Spinal cord (tissue), 10 donors: ENCODE measurements at places on chromosomes 1 and 21.

GRCh38 chr1:152170287-152170905, 11.4 kb upstream of the RPTN start:
- H3K27me3 ChIP-seq: no peaks in the 10 kb centered on the region
- H3K27ac ChIP-seq: no peak overlapping the region
- H3K4me1 ChIP-seq: no peaks in the 10 kb centered on the region
- no peak for DNase-seq
- no peak overlapping the region for H3K4me3 ChIP-seq
- no peaks in the 10 kb centered on the region for H3K36me3 ChIP-seq

DNA sequence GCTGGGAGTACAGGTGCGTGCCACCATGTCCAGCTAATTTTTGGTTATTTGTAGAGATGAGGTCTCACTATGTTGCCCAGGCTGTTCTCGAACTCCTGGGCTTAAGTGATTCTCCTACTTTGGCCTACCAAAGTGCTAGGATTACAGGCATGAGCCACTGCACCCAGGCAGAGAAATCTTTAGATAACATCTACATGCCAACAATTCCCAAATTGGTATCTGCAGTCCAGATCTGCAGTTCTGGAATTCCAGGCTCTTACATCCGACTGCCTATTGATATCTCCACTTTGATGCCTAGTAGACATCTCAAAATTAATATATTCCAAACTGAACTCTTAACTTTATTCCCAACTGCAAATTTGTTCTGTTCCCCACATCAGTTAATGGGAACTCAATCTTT, 23.3 kb downstream of the INAVA start:
- H3K36me3 ChIP-seq: peaks cover 4% of the 10 kb centered on the region
- H3K27ac ChIP-seq: no peak overlapping the region
- DNase-seq: no peak

GRCh38 chr1:46940307-46940706, 969 bp downstream of the CYP4A11 start:
- no peak for DNase-seq
- H3K4me1 ChIP-seq: no peaks in the 10 kb centered on the region
- H3K27me3 ChIP-seq: no peaks in the 10 kb centered on the region
- no peaks in the 10 kb centered on the region for H3K36me3 ChIP-seq
- no peak overlapping the region for H3K27ac ChIP-seq

- H3K27ac ChIP-seq: no peak overlapping the region
- no peaks in the 10 kb centered on the region for H3K27me3 ChIP-seq
- DNase-seq: no peak
- no peak overlapping the region for H3K4me3 ChIP-seq
Observed at GRCh38 chr21:14875704-14876523, 188.9 kb downstream of the NRIP1 start.

GRCh38 chr1:44821240-44821715, 13.0 kb downstream of the BTBD19 start:
- H3K4me1 ChIP-seq: peaks cover 9% of the 10 kb centered on the region
- H3K4me3 ChIP-seq: no peak overlapping the region
- no peak overlapping the region for H3K27ac ChIP-seq
- peaks cover 32% of the 10 kb centered on the region for H3K36me3 ChIP-seq
- DNase-seq: no peak
- H3K27me3 ChIP-seq: peaks cover 3% of the 10 kb centered on the region

DNA sequence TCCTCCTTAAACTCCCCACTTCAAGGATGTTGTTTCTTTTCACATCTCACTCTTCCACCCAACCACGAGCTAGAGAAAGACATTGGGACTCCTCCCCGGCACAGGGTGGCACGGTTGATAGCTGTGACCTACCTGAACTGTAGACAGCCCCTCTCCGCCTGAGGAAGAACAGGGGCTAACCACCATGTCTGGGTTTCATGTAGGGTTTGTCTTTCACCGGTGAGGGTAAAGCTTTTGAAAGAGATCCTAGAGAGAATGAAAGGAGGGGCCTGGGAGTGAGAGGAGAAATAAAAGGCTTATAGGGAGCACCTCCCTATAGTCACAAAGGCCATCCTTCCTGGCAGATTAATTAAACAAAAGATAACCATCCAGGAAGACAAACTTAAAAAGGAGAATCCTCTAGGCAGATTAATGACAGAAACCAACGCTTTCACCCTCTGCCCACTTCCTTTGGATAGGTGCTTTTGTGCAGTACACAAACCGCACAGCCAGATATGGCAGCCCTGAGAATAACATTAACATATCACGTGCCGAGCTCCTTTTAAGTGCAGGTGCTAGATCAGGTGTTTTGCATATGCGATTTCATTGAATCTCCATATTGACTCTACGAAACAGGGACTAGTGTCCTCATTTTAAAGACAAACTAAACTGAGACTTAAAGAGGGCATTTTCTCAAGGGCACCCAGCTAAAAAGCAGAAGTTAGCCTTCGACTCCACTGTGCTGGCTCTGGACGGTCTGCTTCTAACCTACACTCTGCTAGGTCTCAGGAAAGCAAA, 178.1 kb upstream of the RUNX1 start:
- DNase-seq: no peak
- no peak overlapping the region for H3K4me3 ChIP-seq
- no peaks in the 10 kb centered on the region for H3K36me3 ChIP-seq
- H3K4me1 ChIP-seq: no peaks in the 10 kb centered on the region
- no peak overlapping the region for H3K27ac ChIP-seq

DNA sequence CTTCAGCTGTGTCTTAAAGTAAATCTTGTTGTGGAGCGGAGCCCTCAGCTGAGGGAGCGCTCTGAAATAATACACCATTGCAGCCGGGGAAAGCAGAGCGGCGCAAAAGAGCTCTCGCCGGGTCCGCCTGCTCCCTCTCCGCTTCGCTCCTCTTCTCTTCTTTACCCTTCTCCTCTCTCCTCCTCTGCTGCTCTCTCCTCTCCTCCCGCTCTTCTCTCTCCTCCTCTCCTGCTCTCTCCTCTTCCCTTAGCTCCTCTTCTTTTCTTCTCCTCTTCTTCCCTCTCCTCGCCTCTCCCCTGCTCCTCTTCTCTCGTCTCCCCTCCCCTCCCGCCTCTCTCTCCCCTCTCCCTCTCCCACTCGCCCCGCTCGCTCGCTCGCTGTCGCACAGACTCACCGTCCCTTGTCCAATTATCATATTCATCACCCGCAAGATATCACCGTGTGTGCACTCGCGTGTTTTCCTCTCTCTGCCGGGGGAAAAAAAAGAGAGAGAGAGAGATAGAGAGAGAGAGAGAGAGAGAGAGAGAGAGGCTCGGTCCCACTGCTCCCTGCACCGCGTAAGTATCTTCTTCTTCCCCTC, at the start of gene PROX1:
TSS of gene PROX1 (plus strand) at position 47 of the 580 bp plus-strand sequence. CDS start 8,563 bp downstream, outside the sequence.
- DNase-seq: no peak
- peak within 1 kb of the TSS; percentile 97 for H3K27ac ChIP-seq
- no peaks in the 10 kb centered on the region for H3K36me3 ChIP-seq
- H3K27me3 ChIP-seq: peaks cover 51% of the 10 kb centered on the region

GRCh38 chr1:94989911-94990473, 63.1 kb upstream of the CNN3 start:
- no peak for DNase-seq
- no peak overlapping the region for H3K27ac ChIP-seq
- no peaks in the 10 kb centered on the region for H3K36me3 ChIP-seq
- H3K27me3 ChIP-seq: no peaks in the 10 kb centered on the region
- H3K4me3 ChIP-seq: no peak overlapping the region
- H3K4me1 ChIP-seq: no peaks in the 10 kb centered on the region

DNA sequence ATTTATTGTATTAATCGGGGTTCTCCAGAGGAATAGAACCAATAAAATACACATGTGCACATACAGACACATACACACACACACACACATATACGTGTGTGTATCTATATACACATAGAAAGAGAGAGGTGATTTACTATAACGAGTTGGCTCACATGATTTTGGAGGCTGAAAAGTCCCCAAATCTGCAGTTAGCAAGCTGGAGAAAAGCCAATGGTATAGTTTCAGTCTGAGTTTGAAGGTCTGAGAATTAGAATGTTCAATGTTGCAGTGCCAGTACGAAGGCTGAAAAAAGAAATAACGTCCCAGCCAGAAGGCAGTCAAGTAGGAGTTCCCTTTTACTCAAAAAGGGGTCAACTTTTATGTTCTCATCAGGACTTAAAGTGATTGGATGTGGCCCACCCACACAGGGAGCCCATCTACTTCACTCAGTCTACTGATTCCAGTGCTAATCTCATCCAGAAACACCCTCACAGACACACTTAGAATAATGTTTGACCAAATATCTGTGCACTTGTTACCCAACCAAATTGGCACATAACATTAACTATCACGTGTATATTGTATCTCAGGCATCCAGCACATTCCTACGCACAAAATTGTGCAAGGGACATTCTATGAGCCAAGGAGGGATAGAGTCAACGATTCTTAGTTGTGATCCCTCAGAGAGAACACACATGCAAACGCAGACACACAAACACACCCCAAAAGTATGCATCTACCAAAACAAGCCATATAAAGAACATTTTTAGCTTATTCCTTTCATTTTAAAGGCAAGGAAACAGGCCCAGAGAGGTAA, 195.5 kb upstream of the DUSP10 start:
- no peaks in the 10 kb centered on the region for H3K4me1 ChIP-seq
- DNase-seq: no peak
- no peaks in the 10 kb centered on the region for H3K27me3 ChIP-seq
- H3K36me3 ChIP-seq: no peaks in the 10 kb centered on the region

DNA sequence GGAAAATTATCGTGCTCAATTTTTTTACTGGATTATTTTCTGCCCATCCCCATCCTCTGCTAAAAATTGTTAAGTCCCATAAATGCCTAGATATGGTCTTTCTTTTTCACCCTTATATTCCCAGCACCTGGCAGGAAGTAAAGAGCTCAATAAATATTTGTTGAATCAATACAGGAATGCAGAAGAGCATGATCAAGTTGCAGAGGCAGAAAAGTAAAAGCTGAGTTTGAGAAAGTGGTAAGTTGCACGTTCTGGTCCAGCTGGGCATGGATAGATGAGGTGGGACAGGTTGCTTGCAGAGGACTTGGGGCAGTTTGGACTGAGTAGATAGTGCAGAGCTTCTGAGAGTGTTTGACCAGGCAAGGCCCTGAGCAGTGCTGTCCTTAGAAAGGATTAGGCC, 40.1 kb downstream of the ZNF281 start:
- no peak for DNase-seq
- H3K4me3 ChIP-seq: no peak overlapping the region
- H3K27ac ChIP-seq: no peak overlapping the region
- H3K27me3 ChIP-seq: no peaks in the 10 kb centered on the region
- H3K4me1 ChIP-seq: no peaks in the 10 kb centered on the region
- H3K36me3 ChIP-seq: no peaks in the 10 kb centered on the region

- no peak for DNase-seq
- H3K27ac ChIP-seq: no peak overlapping the region
Observed at GRCh38 chr1:179798864-179799516, 55.9 kb downstream of the FAM163A start.

GRCh38 chr1:179968994-179969919, 14.6 kb downstream of the CEP350 start:
- no peak overlapping the region for H3K27ac ChIP-seq
- H3K4me1 ChIP-seq: no peaks in the 10 kb centered on the region
- H3K4me3 ChIP-seq: no peak overlapping the region

DNA sequence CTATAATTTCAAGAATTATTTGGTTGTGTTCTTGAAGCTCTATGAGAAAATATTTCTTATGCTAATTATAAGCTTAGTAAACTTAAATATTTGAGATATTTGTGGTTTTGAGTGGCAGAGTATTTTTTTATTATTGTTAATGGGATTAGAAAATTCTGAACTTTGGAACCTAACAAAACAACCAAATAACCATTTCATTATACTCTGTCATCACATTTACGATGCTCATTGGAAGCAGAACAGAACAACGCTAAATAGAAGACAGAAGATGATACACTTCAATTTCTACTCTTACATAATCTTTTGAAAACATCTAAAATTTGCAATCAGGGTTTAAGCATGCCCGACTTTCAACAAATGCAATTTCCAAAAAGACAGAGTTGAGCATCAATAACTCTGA, 270.2 kb downstream of the PTPRC start:
- H3K36me3 ChIP-seq: no peaks in the 10 kb centered on the region
- no peak overlapping the region for H3K4me3 ChIP-seq
- H3K27me3 ChIP-seq: no peaks in the 10 kb centered on the region
- H3K27ac ChIP-seq: no peak overlapping the region
- no peaks in the 10 kb centered on the region for H3K4me1 ChIP-seq

GRCh38 chr21:36654324-36654723, 44.6 kb upstream of the SIM2 start:
- no peak overlapping the region for H3K27ac ChIP-seq
- peaks cover 5% of the 10 kb centered on the region for H3K4me1 ChIP-seq

- no peak overlapping the region for H3K27ac ChIP-seq
- no peak overlapping the region for H3K4me3 ChIP-seq
- no peak for DNase-seq
- no peaks in the 10 kb centered on the region for H3K4me1 ChIP-seq
Observed at GRCh38 chr1:100147875-100148274, 14.9 kb downstream of the TRMT13 start.

DNA sequence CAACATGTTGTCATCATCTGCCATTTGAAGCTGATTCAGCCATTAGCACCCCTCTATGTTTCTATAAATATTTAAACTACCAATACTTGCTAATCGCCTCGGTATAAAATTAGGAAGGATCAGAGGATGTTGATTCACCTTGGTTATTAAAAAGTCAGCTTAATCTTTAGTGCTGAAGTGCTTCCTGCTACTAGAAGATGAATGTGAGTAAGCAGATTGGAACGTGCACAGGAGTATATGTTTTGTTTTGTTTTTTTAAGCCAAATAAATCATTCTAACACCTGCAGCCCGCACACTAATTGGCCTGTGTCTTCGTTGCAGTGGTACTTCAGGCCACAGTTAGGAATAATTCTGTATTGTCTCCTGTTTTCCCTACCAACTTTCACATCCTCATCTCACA, 485.7 kb downstream of the AJAP1 start:
- H3K27me3 ChIP-seq: no peaks in the 10 kb centered on the region
- no peaks in the 10 kb centered on the region for H3K36me3 ChIP-seq
- H3K4me3 ChIP-seq: no peak overlapping the region
- peaks cover 6% of the 10 kb centered on the region for H3K4me1 ChIP-seq
- no peak for DNase-seq

DNA sequence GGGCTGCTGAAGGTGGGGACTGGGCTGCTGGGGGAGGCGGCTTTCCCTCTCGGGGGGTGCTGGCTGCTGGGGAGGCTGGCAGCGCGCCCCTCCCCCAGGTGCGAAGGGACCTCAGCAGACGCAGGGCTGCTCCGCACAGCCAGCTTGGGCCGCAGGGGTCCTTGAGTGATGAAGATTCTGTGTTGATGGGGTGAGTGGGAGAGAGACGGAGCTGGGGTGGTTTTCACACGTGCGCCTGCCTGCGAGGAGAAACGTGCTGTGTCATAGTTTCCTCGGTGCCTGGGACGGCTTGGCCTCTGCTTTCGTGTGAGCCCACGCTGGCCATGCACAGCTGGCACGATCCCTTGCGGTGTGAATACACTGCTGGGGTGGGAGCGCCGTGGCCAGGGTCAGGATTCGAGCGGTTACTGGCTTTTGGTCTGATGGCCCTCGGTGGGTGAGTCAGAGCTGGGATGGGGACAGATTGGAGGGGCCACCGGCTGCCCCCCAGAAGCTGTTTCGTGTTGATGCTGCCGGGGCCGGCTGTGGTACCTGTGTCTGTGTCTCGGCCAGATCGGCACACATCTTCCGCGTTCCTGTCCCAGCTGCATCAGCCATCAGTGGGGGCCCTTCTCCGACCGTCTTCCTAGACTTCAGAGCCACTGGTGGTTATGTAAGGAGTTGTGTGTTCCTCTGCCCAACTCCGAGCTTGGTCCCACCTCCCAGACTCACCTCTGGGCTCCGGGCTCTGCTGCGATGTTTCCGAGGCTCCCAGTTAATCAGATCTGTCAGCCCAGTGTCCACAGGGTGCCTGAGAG, 24.9 kb downstream of the PRKCZ start:
- peak overlapping the region; percentile 52 for H3K27ac ChIP-seq
- H3K4me3 ChIP-seq: peak overlapping the region; percentile 65
- peaks cover 52% of the 10 kb centered on the region for H3K4me1 ChIP-seq
- H3K27me3 ChIP-seq: no peaks in the 10 kb centered on the region
- DNase-seq: no peak
